ENCODE measurements at places on chromosomes 7 and 10.

DNA sequence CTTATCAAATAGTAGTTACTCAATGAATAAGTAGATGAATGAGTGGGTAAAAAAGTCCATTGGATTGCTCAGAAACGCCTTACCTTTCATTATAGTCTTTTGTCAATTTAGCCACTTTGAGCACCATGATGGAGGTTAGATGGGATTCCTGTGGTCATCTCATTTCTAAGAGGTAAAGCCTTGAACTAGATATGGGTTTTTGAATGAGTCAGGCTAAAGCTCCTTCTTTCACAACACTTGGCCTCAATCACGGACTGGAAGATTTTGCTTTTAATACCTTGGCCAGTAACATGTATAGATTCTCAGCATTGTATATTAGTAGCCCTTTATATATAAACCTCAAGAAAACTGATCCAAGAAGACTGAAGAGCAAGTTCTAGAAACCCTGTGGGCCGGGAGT lies 99.7 kb upstream of the CCDC6 start:
- DNase-seq, result no peak

GRCh38 chr10:129727495-129727894 lies 236.6 kb downstream of the EBF3 start:
- DNase-seq, result no peak

GRCh38 chr10:82934947-82935346 lies 1060.0 kb downstream of the NRG3 start:
- DNase-seq, result no peak

DNA sequence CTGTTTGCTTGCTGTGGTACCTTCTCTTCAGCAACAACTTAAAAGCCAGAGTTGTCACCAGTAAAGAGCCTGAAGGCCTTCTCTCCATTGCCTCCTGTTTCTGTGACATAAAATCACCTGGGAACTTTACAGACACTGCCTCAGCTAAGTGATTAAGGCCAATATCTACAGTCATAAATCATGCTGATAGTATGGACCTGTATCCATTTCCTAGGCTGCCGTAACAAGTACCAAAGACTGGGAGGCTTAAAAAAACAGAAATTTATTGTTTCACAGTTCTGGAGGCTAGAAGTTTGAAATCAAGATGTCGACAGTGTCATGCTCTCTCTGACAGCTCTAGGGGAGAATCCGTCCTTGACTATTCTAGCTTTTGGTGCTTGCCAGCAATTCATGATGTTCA lies 108.4 kb upstream of the UNC5B start:
- no peak for DNase-seq

DNA sequence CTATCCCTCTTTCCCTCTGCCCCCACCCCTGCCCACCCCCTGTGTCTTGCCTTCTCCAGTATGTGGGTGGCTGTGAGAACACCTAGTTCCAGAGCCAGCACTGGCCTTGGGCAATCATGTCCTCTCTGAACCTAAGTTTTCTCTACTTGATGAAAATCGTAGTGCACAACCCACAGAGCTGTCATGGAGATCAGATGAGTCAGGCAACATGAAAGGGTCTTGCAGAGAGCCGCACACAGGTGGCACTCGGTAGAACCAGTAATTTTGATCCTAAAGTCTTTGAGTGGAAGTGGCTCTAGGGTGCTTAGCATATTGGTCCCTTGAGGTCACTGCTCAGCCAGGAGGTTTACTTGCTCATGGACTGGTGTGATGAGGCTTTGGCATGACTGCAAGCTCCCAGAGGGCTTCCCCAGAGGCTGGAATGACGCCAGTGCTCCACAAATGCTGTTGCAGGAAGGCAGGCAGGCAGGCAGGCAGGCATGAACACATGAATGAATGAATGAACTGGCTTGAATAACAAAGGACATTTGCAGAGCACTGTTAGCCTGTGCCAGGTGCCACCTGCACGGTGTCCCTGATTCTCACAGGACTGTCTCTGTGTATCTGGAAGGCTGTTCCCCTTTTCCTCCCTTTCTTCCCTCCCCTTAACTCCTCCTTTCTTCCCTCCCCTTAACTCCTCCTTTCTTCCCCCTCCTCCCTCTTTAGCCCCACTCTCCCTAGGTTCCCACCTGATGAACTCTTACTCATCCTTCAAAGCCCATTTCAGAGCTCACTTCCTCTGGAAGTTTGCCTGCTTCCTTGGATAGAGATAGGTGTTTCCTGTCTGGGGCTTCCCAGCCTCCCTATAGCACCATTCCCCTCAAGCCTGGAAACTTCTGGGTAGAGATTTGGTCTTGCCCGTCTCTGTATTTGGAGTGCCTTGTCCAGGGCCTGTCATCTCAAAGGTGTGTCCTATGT lies 27.2 kb upstream of the CTBP2 start:
- DNase-seq, result no peak

DNA sequence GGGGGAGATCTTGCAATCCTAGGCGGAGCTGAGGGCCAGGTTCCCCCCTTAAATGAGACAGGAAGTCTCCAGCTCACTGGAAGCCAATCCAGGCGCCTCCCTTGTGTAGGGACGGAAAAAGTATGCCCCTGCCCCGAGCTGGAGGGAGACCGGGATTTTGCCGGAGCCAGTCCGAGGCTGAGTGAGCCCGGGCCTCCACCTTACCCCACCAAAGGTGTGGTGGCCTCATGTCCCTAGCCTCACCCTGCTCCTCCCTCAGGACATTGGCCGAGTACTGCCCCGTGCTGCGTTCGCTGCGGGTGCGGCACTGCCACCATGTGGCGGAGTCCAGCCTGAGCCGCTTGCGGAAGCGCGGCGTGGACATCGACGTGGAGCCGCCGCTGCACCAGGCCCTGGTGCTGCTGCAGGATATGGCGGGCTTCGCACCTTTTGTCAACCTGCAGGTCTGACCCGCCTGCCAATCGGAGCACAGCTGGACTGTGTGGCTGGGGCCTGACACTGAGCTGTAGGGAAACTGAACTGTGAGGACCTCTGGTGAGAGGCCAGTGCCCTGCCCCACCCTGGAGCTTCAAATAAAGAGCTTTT lies 2.0 kb downstream of the FBXL15 start:
- DNase-seq, result peak; percentile 77

- DNase-seq, result no peak
These were observed 187.9 kb upstream of the INHBA start for GRCh38 chr7:41890631-41891274.

GRCh38 chr7:147014286-147014955 lies 897.8 kb downstream of the CNTNAP2 start:
- no peak for DNase-seq

- no peak for DNase-seq
These were observed 22.5 kb downstream of the ORC5 start for GRCh38 chr7:104185346-104185745.

DNA sequence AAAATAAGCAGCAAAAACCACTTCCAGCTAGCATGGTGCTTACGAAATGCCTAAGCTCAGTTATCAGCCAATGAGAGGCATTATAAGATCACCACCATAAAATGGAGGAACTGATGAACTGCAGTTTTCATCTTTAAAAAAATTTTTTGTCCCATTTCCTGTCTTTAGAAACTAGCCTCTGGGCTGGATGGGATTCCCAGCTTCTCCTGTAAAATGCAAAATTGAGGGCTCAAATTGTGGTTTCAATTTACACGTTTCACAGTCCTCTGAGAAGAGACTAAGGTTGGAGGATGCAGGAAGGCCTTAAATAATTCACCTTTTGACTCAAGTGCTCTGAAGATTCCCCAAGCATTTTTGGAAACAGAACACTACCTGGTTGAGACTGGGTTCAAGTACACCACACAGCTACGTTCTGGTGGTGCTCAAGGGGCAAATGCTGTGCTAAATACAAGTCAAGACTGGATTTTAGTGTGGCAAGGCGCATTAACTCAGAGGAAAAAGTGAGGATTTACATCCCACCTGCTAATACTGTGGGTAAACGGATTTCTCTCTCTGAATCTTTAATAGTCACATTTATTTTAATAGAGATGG lies 951 bp downstream of the ZNF25 start:
- no peak for DNase-seq

- no peak for DNase-seq
These were observed 73.6 kb downstream of the OTUD1 start for GRCh38 chr10:23512355-23513058.

GRCh38 chr7:22549667-22550513 lies 49.9 kb upstream of the STEAP1B start:
- DNase-seq, result no peak

- no peak for DNase-seq
These were observed 604.9 kb upstream of the ADARB2 start for GRCh38 chr10:2342206-2342605.

- DNase-seq, result no peak
These were observed 298.2 kb downstream of the FRMD4A start for GRCh38 chr10:14032406-14032998.

GRCh38 chr7:36895192-36895591 lies 170.9 kb upstream of the AOAH start:
- DNase-seq, result no peak

DNA sequence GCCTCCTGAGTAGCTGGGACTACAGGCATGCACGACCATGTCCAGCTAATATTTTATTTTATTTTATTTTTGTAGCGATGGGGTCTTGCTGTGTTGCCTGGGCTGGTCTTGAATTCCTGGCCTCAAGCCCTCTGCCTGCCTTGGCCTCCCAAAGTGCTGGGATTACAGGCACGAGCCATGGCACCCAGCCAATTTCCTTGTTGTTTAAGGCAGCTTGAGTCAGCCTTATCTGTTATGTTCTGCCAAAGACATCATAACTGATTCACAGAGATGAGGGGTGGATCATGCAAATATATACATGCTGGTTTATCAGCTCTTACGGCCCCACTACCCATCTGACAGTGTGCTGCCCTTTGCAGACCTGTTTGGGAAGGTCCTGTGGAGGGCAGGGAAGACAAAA lies 826.7 kb downstream of the TYW1 start:
- no peak for DNase-seq

DNA sequence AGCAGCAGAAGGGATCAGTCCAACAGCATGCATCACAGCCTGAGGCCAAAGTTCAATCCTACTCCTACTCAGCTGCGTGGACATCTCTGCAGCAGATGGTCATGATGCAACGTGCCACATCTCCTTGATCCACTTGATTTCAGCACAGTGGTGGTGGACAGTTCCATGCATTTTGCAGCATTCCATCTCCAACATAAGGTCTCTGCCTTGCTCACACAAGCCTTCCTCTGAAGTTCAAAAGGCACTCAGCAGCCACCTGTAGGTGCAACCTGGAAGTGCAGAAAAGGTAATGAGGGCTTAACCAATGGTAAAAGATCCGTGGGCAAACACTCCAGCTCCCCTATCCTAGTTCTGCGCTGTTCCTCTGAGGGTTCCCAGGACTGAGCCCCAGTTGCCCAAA lies 57.5 kb upstream of the CHCHD3 start:
- DNase-seq, result no peak

GRCh38 chr7:120460949-120461348 lies 188.0 kb downstream of the KCND2 start:
- no peak for DNase-seq

DNA sequence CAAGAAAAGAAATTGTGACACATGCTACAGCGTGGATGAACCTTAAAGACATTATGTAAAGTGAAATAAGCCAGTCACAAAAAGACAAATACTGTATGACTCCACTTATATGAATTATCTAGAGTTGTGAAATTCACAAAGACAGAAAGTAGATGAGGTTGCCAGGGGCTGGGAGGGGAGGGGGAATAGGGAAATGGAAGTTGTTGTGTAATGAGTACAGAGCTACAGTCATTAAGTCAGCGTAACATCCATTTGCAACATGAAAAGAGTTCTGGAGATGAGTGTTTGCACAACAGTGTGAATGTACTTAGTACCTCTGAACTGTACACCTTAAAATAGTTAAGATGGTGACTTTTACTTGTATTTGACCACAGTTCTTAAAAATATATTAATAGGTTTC lies 112.1 kb upstream of the CDK1 start:
- no peak for DNase-seq

DNA sequence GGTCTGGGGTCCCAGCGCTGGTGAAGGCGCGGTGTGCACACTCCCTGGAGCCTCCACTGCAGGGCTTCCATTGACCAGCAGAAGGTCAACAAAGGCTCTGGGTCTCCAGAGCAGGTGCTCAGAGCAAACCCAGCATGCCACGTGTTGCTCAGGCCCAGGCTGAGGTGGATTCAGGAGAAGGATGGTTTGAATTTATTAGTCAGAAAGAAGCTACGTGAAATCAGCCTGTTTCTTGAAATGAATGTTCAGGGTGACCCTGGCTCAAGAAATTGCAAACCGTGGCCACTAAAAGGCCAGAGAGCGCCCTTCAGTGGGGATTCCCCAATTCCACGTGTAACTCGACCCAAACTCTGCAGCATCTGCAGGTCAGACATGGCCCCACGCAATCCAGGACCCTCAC lies 82.7 kb upstream of the PFKP start:
- no peak for DNase-seq

DNA sequence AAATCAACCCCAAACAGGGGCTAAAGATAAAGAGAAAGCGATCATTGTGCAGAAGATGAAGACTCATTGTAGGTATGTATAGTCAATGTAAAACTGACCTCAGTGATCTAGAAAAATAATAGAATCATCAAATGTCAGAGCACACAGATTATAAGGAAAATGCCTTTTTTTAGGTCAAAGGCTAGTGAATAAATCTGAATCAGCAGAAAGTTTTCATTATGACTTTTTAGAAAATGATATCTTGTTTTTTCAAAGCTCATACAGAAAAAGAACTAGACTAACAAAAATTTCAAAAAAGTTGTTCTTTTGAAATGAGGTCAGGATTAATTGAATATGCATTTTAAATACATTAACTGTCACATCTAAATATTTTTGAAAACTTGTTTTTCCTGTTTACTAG lies 60.2 kb upstream of the STEAP4 start:
- DNase-seq, result no peak

DNA sequence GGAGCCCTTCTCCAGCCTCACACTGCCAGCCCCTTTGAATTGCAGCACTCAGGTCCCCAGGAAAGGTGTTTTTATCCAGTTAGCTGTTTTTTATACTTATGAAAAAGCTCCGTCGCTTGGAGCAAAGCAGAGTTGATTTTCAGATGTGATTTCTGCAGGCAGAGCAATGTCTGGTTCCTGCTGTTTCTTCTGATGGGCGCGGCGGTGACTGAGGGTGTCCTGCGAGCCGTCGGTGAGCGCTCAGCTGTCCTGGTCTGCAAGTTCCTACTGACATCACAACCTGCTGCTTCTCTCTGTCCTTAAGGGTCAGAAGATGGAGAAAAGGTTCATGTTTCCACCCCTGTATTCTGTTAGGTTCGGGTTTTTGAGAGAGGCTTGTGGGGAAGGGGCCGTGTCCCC lies 109.6 kb upstream of the FAM20C start:
- DNase-seq, result no peak

DNA sequence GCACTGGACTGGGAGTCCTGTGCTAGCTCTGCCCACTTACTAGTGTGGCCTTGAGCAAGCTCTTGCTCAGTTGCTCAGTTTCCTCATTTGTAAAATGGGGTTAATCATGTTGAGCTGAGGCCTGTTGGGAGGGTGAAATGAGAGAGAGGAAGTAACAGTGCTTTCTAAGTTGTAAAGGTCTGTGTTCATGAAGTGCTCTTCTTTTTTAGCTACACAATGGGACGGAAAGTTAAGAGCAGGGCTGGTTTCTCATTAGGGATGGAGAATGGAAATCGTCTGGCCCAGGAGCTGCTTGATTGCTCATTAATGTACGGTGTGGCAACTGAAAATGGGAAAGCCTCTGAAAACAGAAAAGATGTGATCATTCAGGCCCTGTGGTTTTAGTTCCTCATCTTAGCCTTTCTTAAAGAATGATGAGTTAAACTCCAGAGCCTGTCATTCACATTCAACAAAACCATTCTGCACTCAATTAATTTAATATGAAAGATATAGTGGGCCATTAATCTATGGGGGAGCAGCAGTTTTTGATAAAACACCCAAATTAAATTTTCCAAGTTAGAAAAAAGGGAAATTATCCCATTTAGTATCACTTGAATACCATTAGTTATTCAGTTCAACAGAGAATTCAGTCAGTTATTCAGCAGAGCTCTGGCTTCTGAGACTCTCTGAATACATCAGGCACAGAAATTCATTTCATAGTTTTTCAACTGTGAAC lies 60.5 kb downstream of the SH2D4B start:
- DNase-seq, result no peak

Measured in posterior cingulate gyrus (tissue), 11 donors.